ENCODE measurements at places on chromosomes 2 and 18.
A peak's percentile ranks its signal among the peaks of the same experiment; 100 is the strongest.

GRCh38 chr18:26540043-26540628 lies 8.2 kb downstream of the KCTD1 start:
- peak; percentile 80 for DNase-seq

DNA sequence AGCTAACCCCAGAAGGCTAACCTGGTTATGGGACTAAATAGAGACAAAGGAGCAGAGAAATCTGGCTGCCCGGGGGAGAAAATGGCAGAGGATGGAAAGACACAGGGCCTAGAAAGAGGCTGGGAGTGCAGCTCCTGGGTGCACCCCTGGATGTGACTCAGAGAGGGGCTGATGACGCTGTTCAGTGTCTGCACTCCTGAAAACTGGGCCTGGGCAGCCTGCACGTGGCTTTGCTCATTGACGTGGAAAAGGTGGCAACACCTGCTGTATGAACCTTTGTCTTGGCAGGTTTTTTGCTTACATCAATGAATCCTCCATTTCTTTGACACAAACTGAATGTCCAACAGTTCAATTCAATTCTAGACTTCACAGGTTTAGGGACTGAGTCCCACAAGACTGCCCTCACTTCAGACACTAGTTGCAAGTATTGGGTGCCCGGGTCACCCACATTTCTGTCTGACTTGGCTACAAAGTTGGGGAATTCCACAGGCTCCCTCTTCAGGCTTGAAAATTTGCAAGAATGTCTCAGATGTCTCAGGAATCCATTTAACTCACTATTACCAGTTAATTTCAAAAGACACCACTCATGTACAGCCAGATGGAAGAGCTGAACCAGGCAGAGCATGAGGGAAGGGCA lies 47.3 kb upstream of the PUM2 start:
- no peak for DNase-seq

DNA sequence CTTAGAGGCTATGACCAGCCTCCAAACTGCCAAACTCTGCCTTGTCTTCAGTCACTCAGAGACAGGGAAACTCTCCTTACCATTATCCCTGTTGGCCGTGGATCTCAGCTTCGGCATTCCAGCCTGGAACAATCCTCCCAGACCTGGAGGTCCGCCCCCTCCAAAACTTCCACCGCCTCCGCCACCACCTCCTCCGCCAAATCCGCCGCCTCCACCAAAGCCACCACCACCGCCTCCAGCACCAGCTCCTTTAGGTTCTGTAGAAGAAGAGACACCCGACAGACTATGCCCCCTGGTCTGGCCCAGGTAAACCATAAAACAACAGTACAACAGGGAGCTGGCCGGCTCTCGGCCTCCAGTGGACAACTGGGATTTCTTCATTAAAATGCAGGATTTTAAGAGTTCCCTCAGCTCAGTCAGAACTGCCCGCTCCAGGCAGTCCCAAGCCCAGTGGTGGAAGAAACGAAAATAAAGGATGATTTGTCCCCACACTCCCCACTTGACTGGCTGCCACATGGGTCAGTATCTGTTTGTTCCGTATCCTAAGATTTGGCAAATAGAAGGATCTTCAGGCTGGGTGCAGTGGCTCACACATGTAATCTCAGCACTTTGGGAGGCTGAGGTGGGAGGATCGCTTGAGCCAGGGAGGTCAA lies 22.4 kb downstream of the WIPF1 start:
- DNase-seq, result no peak

- DNase-seq, result peak; percentile 84
Observed at GRCh38 chr2:118667348-118667747, 180.1 kb downstream of the EN1 start.

DNA sequence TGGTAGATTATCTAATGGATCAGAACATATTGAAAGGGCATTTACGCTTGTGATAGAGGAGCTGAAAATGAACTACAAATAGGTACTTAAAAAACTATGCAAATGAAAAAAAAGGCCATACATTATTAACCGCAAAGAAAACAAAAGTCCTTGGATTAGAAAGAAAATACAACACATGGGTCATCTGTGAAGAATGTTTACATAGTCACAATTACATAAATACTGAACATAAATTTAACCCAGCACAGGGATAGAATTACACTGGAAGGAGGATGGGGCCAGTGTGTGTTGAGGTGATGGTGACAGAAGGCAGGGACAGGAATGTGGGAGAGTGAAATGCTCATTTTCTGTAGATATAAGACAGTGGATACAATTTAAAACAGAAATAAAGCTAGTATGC lies 6.6 kb downstream of the NTSR2 start:
- DNase-seq, result peak; percentile 61

DNA sequence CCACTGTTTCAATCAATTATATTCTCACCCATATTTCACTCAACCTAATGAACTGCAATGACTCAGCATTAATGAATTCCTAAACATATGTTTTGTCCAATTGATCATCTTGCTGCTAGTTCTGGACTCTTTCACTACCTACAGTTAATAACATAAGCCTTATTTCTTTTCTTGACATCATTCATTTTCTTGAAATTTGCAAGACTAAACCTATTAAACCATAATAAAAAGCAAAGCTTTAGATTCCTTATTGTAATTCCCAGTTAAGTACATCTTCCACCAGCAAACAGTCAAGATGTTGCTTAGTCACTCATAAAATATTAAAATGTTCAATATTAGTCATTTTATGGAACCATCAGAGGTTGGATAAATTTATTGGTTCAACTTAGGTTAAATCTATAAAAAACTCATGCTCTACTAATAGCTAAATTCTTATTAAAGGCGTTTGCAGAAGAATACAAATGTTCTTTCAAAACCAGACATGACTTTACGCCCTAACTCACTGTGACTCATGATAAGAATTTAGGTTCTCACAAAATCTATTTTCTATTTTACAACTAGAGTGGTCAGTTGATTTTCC lies 599.4 kb downstream of the RNF144A start:
- DNase-seq, result peak; percentile 2

DNA sequence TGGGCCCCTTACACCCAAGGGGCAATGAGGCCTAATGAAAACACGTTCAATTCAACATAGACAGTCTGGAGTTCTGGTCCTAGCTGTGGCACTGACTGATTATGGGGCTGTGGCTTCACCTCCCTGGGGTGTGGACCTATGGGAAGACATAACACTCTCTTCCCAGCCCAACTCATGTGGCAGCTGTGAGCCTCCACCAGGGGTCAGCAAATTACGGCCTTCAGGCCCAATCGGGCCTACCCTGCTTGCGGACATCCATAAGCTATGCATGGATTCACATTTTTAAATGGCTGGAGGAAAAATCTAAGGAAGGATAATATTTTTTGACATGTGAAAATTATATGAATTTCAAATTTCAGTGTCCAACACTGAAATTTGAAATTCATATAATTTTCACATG lies 101.3 kb downstream of the LOXHD1 start:
- DNase-seq, result peak; percentile 27

Data from EH (cell line).